ENCODE measurements at places on chromosomes 1 and 21. TPM values are rescaled to one million over a fixed set of nuclear protein-coding genes. Genes with fewer than 3 reads are reported as not detected.

Gene SEMA4A
- total RNA-seq, result not detected

Gene C1orf74
- 0.93 TPM for total RNA-seq

Gene FCRLB
- total RNA-seq, result 1.4 TPM

Gene NBPF10
- total RNA-seq, result 1.9 TPM

Gene SLC1A7
- total RNA-seq, result 0.12 TPM

Gene NPHS2
- not detected for total RNA-seq

Gene MNDA
- total RNA-seq, result not detected

Gene VSIG8
- not detected for total RNA-seq

Gene ASPM
- 2.9 TPM for total RNA-seq

Gene OR2G6
- total RNA-seq, result not detected

Gene PLA2G2D
- not detected for total RNA-seq
